Glomerular endothelial cell (primary cell): ENCODE measurements at places on chromosomes 11 and 22. TPM values are rescaled to one million over a fixed set of nuclear protein-coding genes. Genes with fewer than 3 reads are reported as not detected.

DNA sequence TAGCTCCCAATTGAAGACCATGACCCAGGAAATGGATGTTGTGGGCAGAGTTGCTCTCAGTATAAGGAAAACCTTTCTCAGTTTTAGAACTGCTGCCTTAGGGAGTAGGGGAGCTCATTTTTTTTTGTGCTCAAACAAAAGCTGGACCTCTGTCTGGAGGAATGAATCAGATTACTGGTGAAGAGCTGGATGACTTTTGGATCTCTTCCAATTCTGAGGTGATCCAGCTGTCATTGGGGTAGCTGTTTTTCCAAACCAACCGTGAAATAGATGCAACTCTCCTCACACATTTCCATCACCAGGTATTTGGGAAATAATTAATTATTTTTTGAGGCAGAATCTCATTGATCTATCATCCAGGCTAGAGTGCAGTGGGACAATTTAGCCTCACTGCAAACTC, 251.3 kb upstream of the PLET1 start:
- no peak for DNase-seq

DNA sequence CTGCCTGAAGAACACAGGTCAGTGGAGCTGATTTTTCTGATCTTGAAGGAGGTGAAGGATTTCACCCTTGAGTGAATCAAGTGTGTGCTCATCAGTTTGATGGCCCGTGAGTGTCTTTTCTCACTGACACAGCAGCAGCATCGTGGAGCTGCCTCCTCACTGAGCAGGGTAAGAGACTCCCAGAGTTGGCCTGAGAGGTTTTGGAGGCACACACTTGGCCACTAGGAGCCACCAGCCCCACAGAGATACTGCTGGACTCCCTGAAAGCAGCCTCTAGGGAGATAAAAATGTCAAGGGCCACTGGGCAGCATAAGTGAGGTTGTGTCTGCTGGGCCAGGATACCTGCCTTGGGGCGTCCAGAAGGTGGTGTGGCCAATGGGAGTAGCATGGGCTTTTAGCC, 245.4 kb downstream of the GRIK4 start:
- no peak for DNase-seq

DNA sequence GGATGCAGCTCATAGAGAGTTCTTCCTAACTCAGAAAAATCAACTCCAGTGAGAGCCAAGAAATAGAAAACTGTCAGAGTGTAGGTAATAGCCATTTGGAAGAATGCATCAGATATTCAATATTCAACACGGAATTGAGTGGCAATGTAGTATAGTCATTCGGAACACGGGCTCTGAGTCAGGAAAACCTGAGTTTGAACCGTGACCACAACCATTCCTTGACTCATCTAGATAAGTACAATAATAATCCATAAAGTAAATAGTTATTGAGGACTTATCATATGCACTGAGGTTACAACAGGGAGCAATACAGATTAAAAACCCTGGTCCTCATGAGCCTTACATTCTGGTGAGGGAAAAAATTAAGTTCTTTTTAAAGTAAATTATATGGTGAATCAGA, 62.6 kb upstream of the PHF21A start:
- DNase-seq, result no peak

GRCh38 chr22:42432020-42432596, at the start of gene NFAM1:
NFAM1 (minus strand) TSS chr22:42432403; CDS start chr22:42432357, 46 bp downstream.
- DNase-seq, result no peak

DNA sequence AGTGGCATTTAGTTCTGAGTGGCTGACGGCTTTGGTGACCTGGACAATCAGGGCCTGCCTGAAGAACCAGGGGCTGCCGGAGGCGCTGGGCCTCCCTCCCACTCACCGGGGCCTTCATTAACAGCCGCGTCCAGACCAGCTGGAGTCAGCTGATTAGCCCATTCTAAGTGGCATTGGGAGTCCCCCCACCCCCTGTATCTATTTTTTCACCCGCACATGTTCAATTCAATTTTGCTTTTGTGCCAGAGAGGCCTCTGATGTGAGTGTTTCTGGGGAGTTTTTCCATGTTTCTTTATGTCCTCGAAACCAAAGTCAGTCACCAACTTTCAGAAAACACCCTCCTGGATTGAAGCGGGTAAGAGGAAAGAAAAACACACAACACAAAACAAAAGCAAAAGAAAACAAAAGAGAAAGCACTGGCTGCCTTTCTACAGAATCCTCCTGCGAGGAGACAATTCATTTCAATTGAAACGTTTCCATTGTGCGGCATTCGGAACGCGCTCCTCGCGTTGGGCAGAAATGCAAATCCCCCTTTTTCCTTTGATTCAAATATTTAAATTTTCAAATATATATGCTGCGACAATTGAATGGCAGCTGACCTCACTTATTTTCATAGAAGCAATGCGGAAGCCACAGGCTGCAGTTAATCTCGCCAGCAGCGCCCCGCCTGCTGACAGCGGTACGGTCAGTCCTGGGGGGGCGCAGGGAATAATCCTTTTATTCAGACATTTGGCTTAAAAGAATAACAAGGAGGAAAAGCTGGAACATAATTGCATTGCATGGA, 17.7 kb downstream of the CDKN1C start:
- no peak for DNase-seq

DNA sequence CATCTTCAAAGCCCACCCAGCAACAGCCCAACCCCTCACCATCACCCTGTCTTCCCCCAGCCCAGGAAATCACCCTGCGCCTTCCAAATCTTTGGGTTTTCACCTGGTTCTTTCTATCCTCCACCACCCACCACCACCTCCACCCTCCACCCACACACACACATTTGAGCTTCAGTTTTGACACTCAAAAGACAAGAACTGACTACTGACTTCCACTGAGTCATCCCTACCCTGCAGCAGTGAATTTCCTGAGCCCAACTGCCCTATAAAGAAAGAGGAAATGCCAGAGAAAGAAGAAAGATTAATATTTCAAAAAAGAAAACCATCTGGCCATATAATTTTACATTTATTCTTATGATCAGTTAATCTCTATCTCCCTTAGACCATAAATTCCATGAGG, 137.5 kb downstream of the CHST1 start:
- no peak for DNase-seq

VWCE gene
- total RNA-seq, result 9.0 and 18.6 TPM in 2 replicates
